PC-9 (cell line): ENCODE measurements at places on chromosomes 4 and X. TPM values are rescaled to one million over a fixed set of nuclear protein-coding genes. Genes with fewer than 3 reads are reported as not detected.

- no peaks in the 10 kb centered on the region for H3K36me3 ChIP-seq
- DNase-seq: no peak
- no peak overlapping the region for H3K4me3 ChIP-seq
- no peaks in the 10 kb centered on the region for H3K4me1 ChIP-seq
- no peaks in the 10 kb centered on the region for H3K27me3 ChIP-seq
Observed at GRCh38 chrX:108156934-108157466, 65.4 kb downstream of the ATG4A start.

GRCh38 chr4:149719806-149720205 is 95.8 kb downstream of the IQCM start:
- H3K36me3 ChIP-seq: no peaks in the 10 kb centered on the region
- H3K27me3 ChIP-seq: no peaks in the 10 kb centered on the region
- no peaks in the 10 kb centered on the region for H3K4me1 ChIP-seq
- H3K27ac ChIP-seq: no peak overlapping the region
- no peak for DNase-seq
- H3K4me3 ChIP-seq: no peak overlapping the region

DNA sequence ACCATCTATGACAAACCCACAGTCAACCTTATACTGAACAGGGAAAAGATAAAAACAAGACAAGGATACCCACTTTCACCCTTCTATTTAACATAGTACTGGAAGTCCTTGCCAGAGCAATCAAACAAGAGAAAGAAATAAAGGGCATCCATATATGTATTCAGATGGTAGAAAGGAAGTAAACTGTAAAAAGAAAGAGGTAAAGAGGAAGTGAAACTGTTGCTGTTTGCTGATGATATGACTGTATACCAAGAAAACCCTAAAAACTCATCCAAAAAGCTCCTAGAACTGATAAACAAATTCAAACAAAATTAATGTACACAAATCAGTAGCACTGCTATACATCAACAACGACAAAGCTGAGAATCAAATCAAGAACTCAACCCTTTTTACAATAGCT is 538.7 kb upstream of the PABPC4L start:
- H3K27ac ChIP-seq: no peak overlapping the region
- H3K4me3 ChIP-seq: no peak overlapping the region
- no peaks in the 10 kb centered on the region for H3K36me3 ChIP-seq
- H3K27me3 ChIP-seq: no peaks in the 10 kb centered on the region

GRCh38 chrX:7168371-7168770 is 20.4 kb upstream of the PUDP start:
- no peak for DNase-seq
- H3K4me3 ChIP-seq: no peak overlapping the region
- H3K4me1 ChIP-seq: 0 out of 2 replicates have a peak, but pooled peaks cover 5% of the 10 kb centered on the region
- H3K27me3 ChIP-seq: no peaks in the 10 kb centered on the region
- H3K36me3 ChIP-seq: no peaks in the 10 kb centered on the region

DNA sequence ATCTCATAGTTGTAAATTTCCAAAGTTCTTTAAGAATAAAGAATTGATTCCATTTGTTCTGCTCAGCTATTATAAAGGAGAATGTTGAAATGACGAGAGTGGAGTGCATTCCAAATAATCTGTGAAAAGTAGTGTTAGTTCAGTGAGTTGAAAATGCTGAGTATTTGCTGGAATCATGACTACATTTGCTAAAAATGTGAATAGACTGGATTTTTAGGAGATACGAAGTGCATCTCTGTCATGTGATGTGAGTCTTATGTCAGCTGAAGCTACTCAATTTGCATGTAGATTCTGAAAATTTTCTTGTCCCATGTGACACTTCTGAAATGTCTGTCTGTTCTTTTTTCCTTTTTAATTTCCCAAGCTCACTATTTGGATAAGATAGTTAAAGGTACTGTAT is 206.0 kb downstream of the DCTD start:
- H3K4me3 ChIP-seq: no peak overlapping the region
- H3K36me3 ChIP-seq: no peaks in the 10 kb centered on the region
- H3K27me3 ChIP-seq: peaks cover 69% of the 10 kb centered on the region
- no peak overlapping the region for H3K27ac ChIP-seq
- no peaks in the 10 kb centered on the region for H3K4me1 ChIP-seq
- no peak for DNase-seq

GRCh38 chr4:152698089-152698499 is 18.3 kb upstream of the TMEM154 start:
- H3K4me3 ChIP-seq: no peak overlapping the region
- no peak for DNase-seq
- no peaks in the 10 kb centered on the region for H3K36me3 ChIP-seq
- H3K27me3 ChIP-seq: no peaks in the 10 kb centered on the region
- 0 out of 2 replicates have a peak, but pooled peaks cover 7% of the 10 kb centered on the region for H3K4me1 ChIP-seq

- H3K4me1 ChIP-seq: no peaks in the 10 kb centered on the region
- H3K27ac ChIP-seq: no peak overlapping the region
Observed at GRCh38 chrX:15087747-15088146, 182.1 kb downstream of the ASB9 start.

STPG2 gene
- total RNA-seq: 0.35 TPM in 1 of 2 replicates, not detected in the other

F8A3 gene
- total RNA-seq: 19.0 and 28.3 TPM in 2 replicates

GRCh38 chr4:153045111-153045982 is 109.2 kb downstream of the FHDC1 start:
- DNase-seq: no peak
- H3K4me3 ChIP-seq: no peak overlapping the region
- no peaks in the 10 kb centered on the region for H3K27me3 ChIP-seq
- no peak overlapping the region for H3K27ac ChIP-seq
- no peaks in the 10 kb centered on the region for H3K36me3 ChIP-seq

STAP1 gene
- total RNA-seq: not detected in 2 replicates

DNA sequence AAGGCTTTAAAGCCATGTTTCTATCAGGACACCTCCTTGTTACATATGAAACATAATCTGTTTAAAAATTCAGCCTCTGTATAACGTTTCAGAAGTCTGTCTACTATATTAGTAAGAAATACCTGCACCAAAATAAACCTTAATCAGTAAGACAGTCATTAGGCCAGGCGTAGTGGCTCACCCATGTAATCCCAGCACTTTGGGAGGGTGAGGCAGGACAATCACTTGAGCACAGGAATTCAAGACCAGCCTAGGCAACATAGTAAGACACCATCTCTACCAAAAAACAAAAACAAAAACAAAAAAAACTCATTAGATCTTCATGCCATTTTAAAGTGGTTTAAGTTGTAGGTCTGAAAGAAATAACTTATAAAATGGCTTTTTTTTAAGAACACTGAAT is 107.5 kb upstream of the STIM2 start:
- no peaks in the 10 kb centered on the region for H3K4me1 ChIP-seq
- no peak for DNase-seq
- H3K27me3 ChIP-seq: no peaks in the 10 kb centered on the region
- H3K27ac ChIP-seq: no peak overlapping the region
- no peaks in the 10 kb centered on the region for H3K36me3 ChIP-seq
- H3K4me3 ChIP-seq: no peak overlapping the region

DNA sequence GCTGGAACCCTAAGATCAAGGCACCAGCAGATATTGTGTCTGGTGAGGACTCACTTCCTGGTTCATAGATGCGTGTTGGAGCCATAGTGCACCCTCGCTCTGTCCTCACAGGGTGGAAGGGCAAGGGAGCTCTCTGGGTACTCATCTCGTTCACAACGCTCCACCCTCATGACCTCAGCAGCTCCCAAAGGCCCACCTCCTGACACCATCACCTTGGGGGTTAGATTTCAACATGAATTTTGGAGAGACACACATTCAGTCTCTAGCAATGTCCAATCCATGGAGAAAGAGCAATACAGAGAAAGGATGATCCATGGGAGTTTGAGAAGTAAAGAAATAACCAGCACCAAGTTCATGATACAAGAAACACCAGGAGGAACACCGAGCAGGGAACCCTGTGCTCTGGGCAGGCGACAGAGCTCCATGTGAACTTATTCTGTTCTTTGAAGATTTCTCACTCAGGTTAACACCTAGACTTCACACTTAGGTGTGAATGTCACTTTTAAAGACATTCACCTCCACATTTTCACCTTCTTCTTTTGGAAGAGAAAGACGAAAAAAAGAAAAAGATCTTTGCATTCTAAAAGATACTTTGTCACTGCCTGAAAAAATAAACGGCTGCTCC is 171.8 kb upstream of the FAM9B start:
- DNase-seq: no peak
- H3K27ac ChIP-seq: no peak overlapping the region
- H3K4me1 ChIP-seq: no peaks in the 10 kb centered on the region
- H3K36me3 ChIP-seq: no peaks in the 10 kb centered on the region
- H3K27me3 ChIP-seq: no peaks in the 10 kb centered on the region
- H3K4me3 ChIP-seq: no peak overlapping the region

DNA sequence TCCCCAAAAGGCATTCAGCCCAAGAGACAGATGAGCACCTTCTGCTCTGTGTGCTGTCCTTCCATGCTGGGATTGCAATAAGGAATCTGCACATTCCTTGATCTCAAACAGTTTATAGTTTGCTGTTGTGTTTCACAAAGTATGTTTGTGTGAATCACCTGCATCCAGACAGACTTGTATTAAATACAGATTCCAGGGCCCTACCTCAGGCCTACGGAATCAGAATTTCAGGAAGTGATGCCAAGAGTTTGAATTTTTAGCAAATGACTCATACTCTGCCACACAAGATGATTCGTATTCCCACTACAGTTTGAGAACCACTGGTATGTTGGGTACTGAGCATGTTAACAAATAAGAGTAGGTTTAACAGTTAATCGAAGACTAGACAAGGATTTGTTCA is 7.0 kb downstream of the VAMP7 start:
- H3K27ac ChIP-seq: no peak overlapping the region
- DNase-seq: no peak
- no peaks in the 10 kb centered on the region for H3K27me3 ChIP-seq
- H3K4me1 ChIP-seq: 0 out of 2 replicates have a peak, but pooled peaks cover 4% of the 10 kb centered on the region
- no peak overlapping the region for H3K4me3 ChIP-seq

GRCh38 chrX:112945826-112946225 is 105.2 kb upstream of the AMOT start:
- H3K4me1 ChIP-seq: peaks cover 13% of the 10 kb centered on the region
- DNase-seq: no peak
- no peak overlapping the region for H3K27ac ChIP-seq
- no peak overlapping the region for H3K4me3 ChIP-seq
- H3K27me3 ChIP-seq: no peaks in the 10 kb centered on the region

DNA sequence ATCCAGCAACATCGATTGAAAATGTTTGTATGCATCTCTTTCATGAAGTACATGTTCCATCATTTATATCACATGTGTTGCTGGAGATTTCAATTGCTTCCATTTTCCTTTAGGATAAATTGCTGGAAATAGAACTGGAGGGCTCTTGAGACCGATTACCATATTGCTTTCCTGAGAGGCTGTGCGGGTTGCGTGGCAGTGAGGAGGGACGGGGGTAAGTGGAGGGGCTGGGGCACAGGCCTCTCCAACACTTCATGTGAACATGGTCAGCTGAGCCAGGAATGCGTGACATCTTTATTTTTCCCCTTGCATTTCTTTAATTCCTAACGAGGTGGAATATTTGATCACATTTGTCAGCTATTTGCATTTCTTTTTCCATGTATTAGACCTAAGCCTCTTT is 144.6 kb downstream of the TBL1X start:
- H3K4me3 ChIP-seq: no peak overlapping the region
- H3K36me3 ChIP-seq: no peaks in the 10 kb centered on the region
- H3K27ac ChIP-seq: no peak overlapping the region
- H3K27me3 ChIP-seq: no peaks in the 10 kb centered on the region

GRCh38 chrX:9542761-9543111 is 77.9 kb downstream of the TBL1X start:
- H3K36me3 ChIP-seq: no peaks in the 10 kb centered on the region
- H3K27me3 ChIP-seq: no peaks in the 10 kb centered on the region
- DNase-seq: no peak
- no peaks in the 10 kb centered on the region for H3K4me1 ChIP-seq
- no peak overlapping the region for H3K4me3 ChIP-seq
- no peak overlapping the region for H3K27ac ChIP-seq

DNA sequence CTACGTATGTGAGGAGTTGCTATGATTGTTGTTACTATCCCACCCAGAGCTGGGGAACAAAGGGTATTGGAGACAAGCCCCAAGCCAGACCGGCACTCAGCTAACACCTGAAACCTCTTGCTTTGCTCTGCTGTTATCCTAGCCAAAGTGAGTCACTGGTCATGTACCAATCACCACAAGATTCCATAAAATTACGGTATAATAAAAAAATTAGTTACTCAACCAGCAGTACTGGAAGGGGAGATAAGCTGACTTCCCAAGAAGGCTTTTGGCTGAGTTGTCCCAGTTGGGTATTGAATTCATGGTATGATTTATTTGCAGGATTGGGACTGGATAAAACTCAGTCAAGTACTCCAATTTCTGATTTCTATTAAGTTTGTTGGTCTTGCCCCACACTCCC is 5.3 kb downstream of the EDA2R start:
- H3K4me1 ChIP-seq: no peaks in the 10 kb centered on the region
- DNase-seq: no peak
- H3K27me3 ChIP-seq: no peaks in the 10 kb centered on the region
- H3K36me3 ChIP-seq: no peaks in the 10 kb centered on the region

GRCh38 chrX:8873956-8874355 is 72.8 kb upstream of the FAM9A start:
- H3K27ac ChIP-seq: no peak overlapping the region
- peaks cover 13% of the 10 kb centered on the region for H3K4me1 ChIP-seq
- H3K4me3 ChIP-seq: no peak overlapping the region

- peak overlapping the region; percentile 97; the same call in 1 of the 2 replicates for H3K4me3 ChIP-seq
- peak overlapping the region; percentile 94 for H3K27ac ChIP-seq
- DNase-seq: no peak
- peaks cover 29% of the 10 kb centered on the region for H3K36me3 ChIP-seq
Observed at GRCh38 chrX:100647095-100647494, 3.1 kb downstream of the SRPX2 start.

DNA sequence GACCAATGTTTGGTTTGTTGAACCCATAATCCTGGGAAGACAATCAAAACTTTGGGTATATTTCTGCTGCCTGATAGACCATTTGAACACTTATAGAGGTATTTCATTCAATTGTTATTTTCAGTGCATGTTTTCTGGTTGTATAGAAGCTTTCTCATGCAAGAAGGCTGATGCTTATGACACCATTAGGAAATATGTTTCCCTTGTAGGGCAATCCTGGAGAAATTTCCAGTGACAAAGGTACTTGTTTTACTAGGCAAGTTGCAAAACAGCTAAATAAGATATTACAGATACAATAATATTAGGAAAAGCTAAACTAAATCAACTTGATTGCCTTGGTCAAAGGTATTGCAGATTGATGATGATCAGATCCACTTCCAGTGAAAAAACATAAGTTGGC is 32.8 kb upstream of the FGF2 start:
- H3K4me1 ChIP-seq: no peaks in the 10 kb centered on the region
- no peak overlapping the region for H3K27ac ChIP-seq
- no peak overlapping the region for H3K4me3 ChIP-seq
- H3K27me3 ChIP-seq: no peaks in the 10 kb centered on the region

GRCh38 chr4:85228264-85228663 is 246.7 kb upstream of the ARHGAP24 start:
- H3K36me3 ChIP-seq: no peaks in the 10 kb centered on the region
- H3K4me1 ChIP-seq: no peaks in the 10 kb centered on the region
- H3K27me3 ChIP-seq: no peaks in the 10 kb centered on the region
- no peak overlapping the region for H3K4me3 ChIP-seq
- no peak for DNase-seq

TIMM17B gene
- 44.9 and 54.1 TPM in 2 replicates for total RNA-seq

SFRP2 gene
- not detected in 2 replicates for total RNA-seq

GSX2 gene
- total RNA-seq: not detected in 2 replicates

SOD3 gene
- 6.3 and 7.6 TPM in 2 replicates for total RNA-seq
